Eye (tissue), 1 donor: ENCODE measurements at places on chromosomes 6 and 20.

GRCh38 chr20:57672164-57672563 lies 37.7 kb downstream of the PMEPA1 start:
- peak; percentile 80 for DNase-seq

DNA sequence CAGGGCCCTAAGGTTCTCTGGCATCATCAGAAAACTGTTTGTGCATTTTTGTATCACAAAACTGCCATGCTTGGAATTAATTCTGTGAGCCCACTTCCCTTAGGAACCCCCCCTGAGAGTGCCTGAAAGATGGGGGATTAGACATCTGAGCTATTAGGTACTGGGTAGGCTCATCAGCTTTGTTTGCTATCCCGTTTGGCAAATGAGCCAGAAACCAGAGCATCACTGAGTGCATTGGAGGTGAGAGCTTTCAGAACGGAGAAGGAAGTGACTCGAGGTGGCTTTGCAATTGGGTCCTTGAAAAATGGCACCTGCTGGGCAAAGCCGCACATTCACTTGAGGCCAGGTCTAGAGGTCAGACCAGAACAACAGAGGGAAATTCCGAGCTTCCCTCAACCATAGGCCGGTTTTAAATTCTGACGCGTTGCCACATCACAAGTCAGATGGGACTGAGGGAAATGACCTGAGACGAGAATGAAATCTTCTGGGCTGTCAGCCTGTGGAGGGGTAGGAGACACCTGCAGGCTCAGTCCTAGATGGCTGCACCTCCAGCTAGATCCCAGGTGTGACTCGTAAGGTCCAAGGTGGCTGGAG lies 8.4 kb upstream of the GLP1R start:
- no peak for DNase-seq

- DNase-seq, result no peak
These were observed 953.7 kb downstream of the TFAP2A start for GRCh38 chr6:9461188-9461587.

GRCh38 chr20:22833851-22834250 lies 201.3 kb upstream of the SSTR4 start:
- DNase-seq, result no peak

DNA sequence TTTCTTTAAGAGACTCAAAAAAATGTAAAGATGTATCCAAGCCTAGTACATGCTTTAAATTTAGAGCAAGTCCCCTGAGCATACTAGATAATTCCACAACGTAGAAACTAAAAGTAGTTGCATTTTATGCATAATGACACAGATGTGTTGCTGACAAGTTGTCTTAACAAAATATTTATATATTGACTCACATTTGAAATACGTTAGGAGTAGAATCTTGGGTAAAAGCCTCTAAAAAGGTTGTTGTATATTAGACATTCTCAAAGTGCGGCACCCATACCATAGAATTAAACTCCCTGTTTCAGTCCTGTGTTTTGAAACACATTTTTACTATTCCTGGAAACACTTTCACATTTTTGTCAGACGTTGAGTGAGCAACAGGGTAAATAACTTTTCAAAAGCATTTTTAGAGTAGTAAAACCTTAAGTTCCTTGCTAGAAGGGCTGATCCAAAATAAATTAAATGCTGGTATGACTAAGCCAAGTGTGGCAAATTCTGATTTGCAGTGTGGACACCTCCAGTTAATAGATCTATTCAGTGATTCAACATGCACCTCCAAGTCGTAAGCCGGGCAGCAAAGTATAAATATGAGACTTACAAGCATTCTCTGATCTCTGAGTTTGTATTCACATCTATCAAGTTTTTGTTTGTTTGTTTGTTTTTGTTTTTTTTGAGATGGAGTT lies 97.5 kb downstream of the GMDS start:
- DNase-seq, result no peak

- DNase-seq, result no peak
These were observed 285.7 kb upstream of the PREP start for GRCh38 chr6:105688573-105688972.

DNA sequence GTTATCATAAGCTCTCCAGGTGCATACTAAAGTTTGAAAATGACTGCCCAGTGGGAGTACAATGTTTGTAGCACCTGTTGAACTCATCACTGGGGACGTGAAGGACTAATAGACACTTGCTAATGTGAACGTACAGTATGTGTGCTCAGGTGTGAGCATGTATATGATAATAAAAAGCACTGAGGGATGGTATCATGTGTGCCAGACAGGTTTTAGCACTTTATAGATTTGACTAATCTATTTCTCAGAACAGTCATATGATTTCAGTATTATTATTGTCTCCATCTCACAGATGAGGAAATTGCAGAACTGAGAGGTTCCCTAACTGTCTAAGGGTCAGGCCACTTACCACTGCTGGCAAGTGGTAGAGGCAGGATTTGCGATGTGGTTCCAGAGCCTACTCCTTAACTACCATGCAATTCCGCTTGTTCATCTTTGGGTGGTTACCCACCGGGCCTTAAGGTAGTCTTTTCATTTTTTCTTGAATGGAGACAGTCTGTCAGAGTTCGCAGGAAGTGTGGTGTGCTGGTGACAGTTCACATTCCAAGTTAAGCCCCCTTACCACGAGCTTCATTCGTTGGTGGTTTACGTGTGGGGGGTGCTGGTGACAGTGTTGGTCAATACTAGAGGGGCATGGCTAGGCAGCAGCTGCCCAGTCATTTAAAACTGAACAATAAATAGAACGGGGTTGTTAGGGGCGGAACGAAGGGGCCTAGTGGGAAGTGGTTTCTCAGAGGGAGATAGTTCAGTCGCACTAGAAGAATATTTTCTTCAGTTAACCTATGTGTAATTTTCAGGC lies 46.8 kb downstream of the RREB1 start:
- no peak for DNase-seq

- no peak for DNase-seq
These were observed 2.5 kb downstream of the TRIM10 start for GRCh38 chr6:30158475-30159040.

DNA sequence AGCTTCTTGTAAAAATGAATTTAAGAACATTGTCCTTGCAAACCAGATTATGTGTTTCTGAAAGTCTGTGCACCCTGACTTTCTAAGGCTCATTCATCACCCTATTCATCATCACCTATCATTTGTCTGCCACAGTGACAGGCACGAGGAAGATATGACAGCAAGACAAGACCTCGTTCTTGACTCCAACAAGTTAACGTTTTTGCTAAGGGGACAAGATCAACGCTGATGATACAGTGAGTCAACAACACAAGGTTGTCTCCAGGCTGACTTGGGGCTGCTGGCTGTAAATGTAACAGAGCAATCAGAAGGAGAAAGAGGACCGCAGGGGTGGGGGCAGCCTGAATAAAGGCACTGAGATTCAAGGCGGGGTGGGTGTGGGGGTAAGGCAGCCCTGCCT lies 94.2 kb downstream of the FOXC1 start:
- DNase-seq, result no peak

DNA sequence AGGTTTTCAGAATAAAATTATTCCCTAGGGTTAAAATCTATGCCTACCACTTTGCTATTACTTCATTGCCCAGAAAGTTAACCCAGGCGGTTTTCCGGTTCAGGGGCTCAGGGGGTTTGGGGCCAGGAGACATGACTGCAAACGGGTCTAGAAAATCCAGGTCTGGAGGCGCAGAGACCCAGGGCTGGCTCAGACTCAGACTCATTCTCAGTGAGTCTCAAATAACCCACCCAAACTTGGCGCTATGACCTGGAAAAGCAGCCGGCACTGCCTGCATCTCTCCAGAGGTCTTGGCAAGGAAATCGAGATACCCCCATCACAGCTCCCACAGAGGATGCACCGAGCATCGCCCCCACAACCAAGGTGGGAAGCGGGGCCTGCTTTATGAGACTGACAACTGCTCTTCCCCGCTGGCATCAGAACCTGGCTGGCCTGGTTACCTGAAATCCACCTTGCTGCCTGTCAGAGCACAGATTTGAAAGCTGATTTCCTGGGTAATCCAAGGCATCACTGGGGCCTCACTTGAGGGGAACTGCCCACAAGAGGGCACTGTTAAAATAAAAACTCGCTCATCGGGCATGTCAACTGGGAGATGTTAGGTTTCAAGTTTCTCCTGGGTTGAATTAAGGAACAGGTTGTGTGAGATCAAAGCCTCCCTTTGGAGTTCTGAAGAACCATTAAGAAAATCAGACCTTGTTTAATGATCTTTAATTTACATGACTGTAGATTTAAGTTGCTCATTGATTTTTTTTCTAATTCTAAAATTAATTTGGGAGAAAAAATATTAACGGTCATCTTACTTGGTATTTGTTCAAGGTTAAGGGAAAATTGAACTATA lies 55.1 kb downstream of the KIF16B start:
- DNase-seq, result peak; percentile 70

DNA sequence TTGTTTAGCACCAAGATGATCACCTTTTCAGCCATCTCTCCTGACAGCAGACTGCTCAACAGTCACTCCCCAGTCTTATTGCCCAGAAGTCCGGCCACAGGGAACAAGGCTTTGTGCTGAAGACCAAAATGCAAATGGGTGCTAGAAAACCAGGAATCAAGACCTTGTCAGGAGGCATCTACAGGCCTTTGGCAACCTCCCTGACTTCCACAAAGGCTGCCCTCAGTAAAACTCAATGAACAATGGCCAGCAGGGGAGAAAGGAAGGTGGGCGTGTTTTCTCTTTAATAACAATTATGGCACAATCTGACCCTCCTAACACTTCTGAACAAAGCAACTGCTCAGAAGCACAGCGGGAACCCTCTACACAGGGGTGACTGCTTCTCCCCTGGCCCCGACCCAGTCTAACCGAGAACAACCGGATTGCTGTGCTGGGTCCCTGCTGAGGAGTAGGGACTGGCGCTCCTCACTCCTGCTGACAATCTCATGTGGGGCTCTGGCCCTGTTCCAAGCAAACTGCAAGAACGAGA lies 41.6 kb downstream of the PLCG1 start:
- peak; percentile 36 for DNase-seq

DNA sequence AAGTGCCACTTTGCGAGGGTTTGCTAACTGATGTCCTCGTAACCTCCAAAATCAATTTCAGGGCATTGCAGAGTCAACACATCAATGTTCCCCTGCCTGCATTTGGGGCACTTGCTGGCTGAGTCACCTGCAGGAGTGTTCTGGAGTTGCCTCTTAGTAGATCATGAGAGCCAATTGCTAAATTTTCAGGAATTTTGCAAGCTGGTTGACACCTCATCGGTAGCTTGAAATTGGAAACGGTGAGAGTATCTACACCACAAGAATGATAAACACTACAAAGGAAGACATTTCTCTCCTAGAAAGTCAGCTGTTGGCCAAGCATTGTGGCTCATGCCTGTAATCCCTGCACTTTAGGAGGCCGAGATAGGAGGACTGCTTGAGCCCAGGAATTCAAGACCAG lies 10.8 kb upstream of the BFSP1 start:
- DNase-seq, result no peak

GRCh38 chr20:10928841-10929421 lies 255.1 kb upstream of the JAG1 start:
- DNase-seq, result no peak

DNA sequence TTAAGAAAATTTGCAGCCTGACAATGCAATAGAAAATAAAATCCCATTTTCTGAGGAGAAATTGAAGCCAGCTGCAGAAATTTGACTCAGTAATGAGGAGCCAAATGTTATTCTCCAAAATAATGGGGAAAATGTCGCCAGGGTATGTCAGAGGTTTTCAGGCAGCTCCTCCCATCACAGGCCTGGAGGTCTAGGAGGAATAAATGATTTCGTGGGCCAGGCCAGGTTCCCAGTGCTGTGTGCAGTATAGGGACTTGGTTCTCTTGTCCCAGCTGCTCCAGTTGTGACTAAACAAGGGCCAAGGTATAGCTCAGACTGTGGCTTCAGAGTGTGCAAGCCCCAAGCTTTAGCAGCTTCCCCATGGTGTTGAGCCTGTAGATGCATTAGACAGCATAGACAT lies 1240.8 kb upstream of the ADGRB3 start:
- no peak for DNase-seq

GRCh38 chr20:25076731-25077609 lies 5.0 kb downstream of the VSX1 start:
- peak; percentile 45 for DNase-seq

- no peak for DNase-seq
These were observed 65.8 kb downstream of the NOL4L start for GRCh38 chr20:32519381-32519730.

DNA sequence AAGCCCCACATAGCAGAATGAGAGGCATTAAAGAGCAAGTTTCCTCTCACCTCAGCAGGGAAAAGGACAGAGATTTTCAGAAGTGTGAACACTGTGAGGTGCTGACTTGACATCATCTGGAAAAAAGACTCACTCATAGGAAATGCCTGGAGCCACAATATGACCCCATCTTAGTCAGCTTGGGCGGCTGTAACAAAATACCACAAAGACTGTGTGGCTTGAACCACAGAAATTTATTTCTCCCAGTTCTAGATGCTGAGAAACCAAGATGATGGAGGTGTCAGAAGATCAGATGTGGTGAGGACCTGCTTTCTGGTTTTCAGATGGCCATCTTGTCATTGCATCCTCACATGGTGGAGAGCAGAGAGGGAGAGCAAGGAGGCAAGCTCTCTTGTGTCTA lies 253.1 kb downstream of the ADGB start:
- no peak for DNase-seq
